Stimulated activated naive CD4-positive, alpha-beta T cell treated with Interleukin-2 at 50 U/mL for 16 hours (primary cell): ENCODE measurements at places on chromosomes 6 and 20.

DNA sequence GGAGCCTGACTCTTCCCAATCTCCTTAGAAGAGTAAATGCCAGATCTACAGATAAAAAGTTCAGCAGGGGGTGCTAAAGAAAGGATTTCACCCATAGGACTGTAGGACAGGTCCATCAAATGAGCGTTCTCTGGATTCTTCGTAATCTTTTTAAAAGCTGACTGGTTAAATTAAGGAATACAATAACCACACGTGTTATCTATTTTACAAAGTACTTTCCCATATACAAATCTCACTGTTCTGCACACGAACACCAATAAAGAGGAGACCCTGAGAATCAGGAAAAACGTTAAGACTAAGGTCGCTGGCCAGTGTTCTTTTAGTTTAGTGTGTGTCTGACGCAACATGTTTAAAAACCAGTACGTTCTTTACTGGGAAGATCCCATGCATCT, 542 bp downstream of the TUBE1 start:
- DNase-seq = no peak

DNA sequence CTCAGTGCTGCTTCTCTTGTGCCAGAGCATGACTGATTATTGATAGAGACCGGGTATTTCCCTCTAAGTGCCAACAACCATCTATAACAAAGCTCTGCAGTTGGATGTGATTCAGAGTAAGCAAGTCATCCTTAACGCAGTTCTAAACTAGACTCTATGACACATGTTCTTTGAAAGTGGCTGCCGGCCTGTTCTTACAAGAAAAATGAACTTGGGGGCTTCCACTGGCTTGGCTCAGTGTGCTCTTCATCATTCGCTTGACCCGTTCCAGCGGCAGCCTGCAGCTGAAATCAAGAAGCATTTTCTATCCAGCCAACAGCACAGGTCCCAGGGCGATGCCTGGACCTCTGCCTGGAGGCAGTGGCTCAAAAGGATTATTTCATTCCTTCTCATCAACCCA, 29.8 kb downstream of the GFOD1 start:
- DNase-seq = no peak

DNA sequence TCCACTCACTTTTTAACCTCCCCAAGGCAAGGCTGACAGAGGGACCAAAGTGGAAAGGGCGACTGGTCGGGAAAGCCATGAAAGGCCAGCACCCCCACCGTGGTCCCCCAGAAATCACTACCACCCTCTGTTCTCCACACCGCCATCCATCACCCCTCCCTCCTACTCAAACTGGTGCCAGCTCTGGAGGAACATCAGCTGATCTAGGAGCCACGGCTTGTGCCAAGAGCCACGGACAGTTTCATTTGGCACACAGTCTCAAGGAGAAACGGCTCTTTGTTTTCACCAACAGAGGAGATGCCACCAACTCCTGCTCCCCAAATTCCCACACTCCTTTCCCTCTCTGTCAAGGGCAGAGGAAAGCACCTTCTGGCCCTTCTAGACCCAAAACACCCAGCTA, 26.0 kb downstream of the TBC1D7 start:
- no peak for DNase-seq

DNA sequence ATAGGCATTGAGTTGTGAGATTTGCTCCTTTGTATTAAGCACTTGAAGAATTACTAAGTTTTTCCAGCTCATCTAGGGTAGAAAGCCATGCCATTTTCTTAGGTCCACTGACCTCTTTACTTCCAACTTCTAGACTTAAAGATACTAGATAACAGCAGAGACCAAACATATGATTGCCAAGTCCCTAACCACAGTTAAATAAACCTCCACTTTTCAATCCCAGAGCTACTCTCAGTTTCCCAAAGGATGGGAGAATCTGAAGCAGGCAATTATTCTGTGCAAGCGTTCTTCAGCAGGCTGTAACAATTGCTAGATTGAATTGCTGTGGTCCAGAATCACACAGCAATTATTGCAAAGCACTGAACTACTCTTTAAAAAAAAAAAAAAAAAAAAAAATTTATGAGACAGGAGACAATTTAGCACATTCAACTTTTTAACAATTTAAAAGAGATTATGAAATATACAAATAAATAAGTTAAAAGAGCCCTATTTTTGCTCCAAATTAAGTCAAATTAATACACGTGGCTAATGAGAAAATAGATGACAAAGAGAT, 104.0 kb upstream of the PRSS16 start:
- no peak for DNase-seq

DNA sequence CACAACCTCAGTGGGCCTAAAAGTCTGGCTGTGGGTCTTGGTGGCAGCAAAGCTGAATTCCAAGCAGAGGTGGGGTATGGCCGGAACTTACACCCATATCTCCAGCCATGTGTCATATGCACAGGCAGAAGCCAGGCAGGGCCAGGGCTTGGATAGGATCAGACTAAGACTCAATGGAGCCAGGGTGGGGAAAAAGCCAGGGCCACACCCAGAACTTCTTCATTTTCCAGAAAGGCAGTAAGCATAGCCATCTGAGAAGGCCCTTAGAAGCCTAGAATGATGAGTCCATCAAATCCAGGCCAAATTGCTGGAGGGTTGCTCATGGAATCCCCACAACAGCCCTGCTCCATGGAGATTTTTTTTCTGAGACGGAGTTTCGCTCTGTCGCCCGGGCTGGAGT, 116.2 kb upstream of the SRSF6 start:
- no peak for DNase-seq

- no peak for DNase-seq
These were observed 96.6 kb upstream of the LOC128125822 start for GRCh38 chr6:63475707-63476106.

GRCh38 chr6:134523903-134524650, 206.2 kb upstream of the SGK1 start:
- DNase-seq = no peak

DNA sequence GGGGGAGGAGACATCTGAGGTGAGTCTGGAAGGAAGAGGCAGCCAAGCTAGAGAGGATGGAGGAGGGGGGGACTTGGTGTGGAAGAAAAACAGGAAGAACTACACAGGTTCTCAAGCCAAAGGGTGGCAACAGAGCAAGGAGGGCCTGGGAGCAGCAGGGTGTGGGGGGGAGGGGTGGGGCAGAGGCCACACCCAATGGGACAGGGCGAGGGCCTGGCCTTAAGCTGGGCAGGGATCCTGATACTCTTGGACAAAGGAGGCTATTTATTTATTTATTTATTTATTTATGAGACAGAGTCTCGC, 359.0 kb downstream of the ZFAND3 start:
- DNase-seq = no peak
